ENCODE measurements at places on chromosomes 7 and 10.

DNA sequence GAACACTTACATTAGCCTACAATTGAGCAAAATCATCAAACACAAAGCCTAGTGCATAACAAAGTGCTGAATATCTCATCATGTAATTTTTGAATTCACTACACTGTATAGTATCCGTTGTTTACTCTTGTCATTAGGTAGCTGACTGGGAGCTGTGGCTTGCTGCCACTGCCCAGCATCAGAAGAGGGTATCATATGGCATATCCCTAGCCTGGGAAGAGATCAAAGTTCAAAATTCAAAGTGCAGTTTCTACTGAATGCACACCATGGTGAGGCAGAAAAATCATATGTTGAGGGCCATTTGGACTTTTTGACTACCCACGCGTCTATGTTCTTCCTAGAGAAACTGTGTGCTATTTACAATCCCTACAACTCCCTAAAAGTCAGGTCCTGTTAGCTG, 7.5 kb upstream of the ZC3HAV1 start:
- DNase-seq, result no peak

DNA sequence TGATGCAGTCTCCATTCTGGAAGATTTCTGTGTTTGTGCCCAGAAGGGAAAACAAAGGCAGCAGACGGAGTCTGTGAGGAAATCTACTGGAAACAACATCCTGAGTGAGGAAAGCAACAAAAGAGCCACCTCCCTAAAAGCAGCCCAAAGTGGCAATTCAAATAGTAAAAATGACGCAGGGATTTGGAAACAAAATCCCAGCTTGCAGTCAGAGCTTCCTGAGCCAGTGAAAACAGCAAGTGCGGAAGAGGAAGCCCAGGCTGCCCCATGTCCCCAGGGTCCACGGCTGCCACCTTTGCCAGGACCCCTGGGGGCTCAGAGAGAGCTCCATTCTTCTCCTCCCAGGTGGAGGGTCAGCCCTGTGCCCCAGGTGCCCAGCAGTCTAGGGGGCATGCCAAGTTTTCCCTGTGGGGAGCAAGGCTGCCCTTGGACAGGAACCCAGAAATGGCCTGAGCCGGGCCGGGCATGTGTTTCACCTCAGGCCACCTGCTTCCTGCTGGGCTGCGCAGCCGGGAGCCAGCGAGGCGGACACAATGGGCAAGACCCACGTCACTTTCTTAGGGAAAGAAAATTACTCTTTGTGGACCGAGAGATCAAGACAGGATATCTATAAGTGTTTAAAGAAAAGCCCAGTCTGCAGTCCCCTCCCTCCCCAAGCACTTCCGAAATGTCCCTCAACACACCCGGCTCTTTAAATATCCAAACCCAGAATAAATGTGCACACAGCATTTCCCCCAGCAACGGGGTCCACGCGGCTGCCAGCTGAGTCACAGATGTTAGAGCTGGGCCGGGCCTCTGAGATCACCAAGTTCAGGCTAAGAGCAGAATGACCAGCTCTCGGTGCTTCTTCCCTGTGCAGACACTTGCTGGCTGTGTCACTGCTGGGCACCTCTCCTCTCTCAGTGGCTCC, 231.1 kb downstream of the ARHGAP12 start:
- DNase-seq, result no peak

DNA sequence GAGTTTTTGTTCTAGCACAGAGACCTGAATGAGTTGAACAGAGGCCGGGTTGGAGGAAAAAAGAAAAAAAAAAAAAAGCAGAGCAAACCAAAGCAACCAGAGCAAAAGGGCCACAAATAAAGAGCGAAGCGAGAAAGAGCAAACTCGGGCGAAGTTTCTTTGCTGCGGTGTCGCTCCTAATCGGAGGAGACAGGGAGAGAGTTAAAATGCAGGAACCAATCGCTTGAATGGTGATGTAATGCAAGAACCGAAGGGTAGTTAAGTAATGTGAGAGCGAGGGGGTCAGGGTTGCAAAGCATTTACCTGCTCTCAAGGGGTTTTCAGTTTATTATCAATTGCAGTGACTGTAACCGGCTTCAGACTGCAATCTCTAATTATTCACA, 271.7 kb downstream of the TRIL start:
- DNase-seq, result no peak

DNA sequence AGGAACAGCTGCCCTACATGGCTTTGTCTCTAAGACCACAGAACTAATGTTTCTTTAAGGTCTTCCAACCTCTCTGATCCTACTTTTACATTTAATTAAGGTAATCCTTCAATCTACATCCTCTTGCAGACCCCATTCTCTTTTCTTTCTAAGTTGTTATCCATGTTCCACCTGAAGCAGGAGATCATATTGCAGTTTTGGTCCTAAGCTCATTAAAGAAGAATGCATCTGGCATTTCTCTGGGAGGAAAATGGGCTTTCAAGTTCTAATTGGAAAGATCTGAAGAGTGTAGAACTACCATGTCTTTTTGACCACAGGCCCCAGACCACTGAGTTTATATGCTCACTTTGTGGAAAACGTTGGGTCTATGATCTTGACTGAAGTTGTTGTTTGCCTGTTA, 111.2 kb downstream of the SEM1 start:
- no peak for DNase-seq

DNA sequence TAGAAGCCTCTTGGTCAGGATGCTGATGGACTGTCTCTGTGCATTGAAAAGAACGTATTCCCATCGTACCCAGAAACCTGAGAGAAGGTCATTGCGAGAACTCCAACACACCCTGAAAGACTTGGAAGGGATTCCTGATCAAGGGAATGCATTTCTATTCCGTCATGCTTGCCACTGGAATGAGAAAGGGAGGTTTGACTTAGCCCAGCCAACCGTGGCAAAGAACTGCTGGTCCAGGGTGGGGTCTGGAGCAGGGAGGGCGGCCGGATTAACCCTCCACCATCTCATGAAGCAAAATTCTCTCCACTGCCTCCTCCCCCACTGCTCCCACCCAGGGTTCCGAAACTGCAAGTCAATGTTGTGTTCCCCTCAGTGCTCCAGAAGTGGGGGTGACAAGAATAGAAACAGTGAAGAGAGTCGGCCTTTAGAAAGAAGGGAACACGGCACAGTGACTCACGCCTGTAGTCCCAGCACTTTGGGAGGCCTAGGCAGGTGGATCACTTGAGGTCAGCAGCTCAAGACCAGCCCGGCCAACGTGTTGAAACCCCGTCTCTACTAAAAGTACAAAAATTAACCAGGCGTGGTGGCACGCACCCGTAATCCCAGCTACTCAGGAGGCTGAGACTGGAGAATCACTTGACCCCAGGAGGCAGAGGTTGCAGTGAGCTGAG, 137.5 kb upstream of the MGMT start:
- DNase-seq, result no peak

GRCh38 chr10:77963901-77964300, 37.3 kb upstream of the DLG5 start:
- DNase-seq, result no peak

DNA sequence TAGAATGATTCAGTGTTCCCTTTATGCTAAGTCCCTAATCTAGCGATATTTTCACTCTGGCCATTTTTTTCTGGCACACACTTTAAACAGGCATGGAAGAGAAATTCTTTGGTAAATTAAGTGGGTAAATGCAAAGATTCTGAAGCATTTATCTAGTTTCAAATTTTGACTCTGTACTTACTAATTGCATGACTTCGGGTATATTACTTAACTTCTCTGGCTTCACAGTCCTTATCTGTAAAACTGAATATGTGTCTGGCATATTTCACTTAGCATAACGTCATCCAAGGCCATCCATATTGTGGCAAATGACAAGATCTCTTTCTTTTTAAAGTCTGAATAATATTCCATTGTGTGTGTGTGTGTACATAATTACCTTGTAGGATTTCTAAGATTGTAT, 114.5 kb downstream of the MBL2 start:
- no peak for DNase-seq

DNA sequence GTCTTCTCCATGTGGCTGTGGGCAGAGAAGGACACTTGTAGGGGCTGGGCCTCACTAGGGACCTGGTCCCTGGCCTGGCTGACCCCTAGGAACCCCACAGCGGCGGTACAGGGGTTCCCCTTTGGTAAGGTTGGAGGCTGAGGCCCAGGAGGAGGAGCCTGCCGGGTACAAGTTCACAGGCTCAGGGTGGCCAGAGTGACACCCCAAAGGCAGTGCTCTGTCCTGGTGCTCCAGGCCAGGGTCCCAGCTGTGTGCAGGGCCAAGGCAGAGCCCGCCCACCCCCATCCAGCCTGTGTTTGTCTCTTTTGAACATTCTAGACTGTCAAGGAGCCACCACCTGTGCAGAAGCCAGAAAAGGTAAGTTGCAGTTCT, 23.3 kb downstream of the ANTXRL start:
- no peak for DNase-seq

- peak; percentile 36 for DNase-seq
Measured at GRCh38 chr10:80356563-80356988, at the start of the genes DYDC1 and DYDC2. Gene DYDC1 (minus strand): TSS chr10:80356755. CDS start chr10:80352601, 4,154 bp downstream. Gene DYDC2 (plus strand): TSS chr10:80356781. CDS start chr10:80362444, 5,663 bp downstream.

DNA sequence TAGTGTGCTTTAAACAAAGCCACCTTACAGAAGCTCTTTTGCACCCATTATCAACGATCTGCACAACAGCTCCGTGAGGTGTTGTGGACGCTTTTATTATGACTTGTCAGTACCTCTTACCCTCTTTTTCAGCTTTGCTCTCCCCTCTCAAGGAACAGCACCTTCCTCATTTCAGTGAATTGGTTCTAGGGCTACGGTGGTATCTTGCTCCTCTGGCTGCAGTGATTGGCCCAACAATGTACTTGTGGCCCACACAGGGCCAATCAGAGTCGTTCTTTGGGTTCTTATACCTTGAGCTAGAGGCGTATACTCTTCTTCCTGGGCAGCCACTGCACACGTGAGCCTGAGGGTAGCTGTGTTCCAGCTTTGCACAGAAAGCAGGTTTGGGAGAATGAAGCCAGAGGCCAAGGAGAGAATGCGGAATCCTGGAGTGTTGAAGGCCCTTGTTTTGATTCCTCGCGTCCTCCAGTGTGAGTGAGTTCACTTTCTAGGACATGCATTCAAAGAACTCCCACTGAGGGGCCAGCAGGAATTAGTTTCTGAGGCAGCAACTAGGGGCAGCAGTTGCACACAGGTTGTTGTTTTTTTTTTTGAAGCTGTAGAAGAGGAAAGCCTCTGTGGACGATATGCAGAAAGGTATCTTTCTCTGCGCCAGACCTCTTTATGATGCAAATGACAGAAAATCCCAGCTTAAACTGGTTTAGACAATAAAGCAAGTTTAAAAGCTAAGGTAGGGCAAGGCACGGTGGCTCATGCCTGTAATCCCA, 49.8 kb upstream of the PDZD8 start:
- no peak for DNase-seq

GRCh38 chr10:36366843-36367242, 724.7 kb upstream of the FZD8 start:
- DNase-seq, result no peak

- DNase-seq, result no peak
Measured at GRCh38 chr10:22959292-22959691, 31.4 kb downstream of the ARMC3 start.

- no peak for DNase-seq
Measured at GRCh38 chr7:121572615-121573014, 176.5 kb upstream of the FAM3C start.
